ENCODE measurements at places on chromosomes 1 and 21.

GRCh38 chr1:92362970-92363369, 64.1 kb downstream of the RPAP2 start:
- no peak for DNase-seq

- no peak for DNase-seq
Observed at GRCh38 chr1:246506367-246506673, 759 bp downstream of the SMYD3 start.

GRCh38 chr1:92944901-92945747, 16.1 kb downstream of the DIPK1A start:
- DNase-seq = no peak

DNA sequence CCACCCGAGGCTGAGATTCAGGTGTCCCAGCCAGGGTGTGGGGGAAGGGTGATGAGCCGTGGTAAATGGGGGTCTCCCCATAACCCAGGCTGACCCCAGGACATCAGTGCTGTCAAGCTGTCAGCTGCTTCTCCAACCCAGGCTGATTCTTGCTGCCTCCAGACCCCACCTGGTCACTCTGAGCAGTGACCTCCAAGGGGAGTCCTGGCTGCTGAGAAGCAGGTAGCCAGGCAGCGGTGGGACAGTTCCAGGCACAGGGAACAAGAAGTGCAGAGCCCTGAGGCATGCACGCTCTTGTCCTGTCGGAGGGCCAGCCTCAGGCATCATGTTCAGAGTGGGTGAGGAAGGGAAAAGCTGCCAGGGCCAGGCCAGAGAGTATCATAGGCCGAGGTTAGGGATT, 1.1 kb downstream of the ESPN start:
- DNase-seq = no peak

- DNase-seq = no peak
Observed at GRCh38 chr1:208604295-208604694, 360.1 kb upstream of the PLXNA2 start.

DNA sequence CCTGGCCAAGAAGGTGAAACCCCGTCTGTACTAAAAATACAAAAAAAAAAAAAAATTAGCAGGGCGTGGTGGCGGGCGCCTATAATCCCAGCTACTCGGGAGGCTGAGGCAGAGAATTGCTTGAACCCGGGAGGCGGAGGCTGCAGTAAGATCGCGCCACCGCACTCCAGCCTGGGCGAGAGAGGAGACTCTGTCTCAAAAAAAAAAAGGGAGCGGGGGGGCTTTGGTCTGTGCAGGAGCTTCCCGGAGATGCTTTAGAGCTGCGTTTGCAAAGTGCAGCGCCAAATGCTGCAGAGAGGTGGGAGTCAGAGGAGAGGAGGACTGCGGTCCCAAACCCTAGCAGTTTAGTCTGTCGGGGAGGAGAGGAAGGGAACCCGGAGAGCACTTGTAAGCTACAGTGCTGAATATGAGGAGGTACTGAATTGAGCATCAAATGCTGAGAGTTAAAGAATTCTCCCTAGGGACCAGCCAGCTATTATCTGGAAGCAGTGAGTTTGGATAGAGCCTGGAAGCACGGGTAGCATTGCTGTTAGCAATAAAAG, 569 bp downstream of the FALEC start:
- DNase-seq = no peak
